Stimulated activated CD4-positive, alpha-beta T cell treated with anti-CD3 and anti-CD28 coated beads, TNF-alpha, amount 100 ng/mL, for 1 hour (primary cell): ENCODE measurements at places on chromosomes 11 and 22.

GRCh38 chr22:37186997-37187522 is 987 bp downstream of the C1QTNF6 start:
- no peak for DNase-seq

GRCh38 chr22:42493393-42493792 is 26.2 kb downstream of the RRP7A start:
- DNase-seq: no peak

- DNase-seq: no peak
Observed at GRCh38 chr11:108654994-108655631, 9.8 kb upstream of the DDX10 start.

DNA sequence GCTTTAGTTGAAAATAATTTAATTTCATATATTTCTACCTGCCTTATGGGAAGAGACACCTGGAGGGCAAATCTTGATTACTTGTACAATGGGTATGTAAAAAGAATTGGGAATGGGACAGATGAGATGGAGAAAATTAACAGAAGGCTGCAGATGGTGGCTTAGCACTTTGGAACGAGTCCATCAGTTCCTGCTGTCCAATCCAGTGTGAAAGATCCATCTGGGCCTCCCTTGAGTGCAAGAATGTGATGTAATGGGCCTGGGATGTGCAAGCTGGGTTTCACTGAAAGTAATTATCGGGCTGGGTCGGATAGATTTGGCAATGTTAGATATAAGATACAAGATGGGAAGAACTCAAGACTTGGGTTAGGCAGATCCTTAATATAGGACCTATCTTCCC is 42.0 kb downstream of the CECR2 start:
- DNase-seq: no peak

DNA sequence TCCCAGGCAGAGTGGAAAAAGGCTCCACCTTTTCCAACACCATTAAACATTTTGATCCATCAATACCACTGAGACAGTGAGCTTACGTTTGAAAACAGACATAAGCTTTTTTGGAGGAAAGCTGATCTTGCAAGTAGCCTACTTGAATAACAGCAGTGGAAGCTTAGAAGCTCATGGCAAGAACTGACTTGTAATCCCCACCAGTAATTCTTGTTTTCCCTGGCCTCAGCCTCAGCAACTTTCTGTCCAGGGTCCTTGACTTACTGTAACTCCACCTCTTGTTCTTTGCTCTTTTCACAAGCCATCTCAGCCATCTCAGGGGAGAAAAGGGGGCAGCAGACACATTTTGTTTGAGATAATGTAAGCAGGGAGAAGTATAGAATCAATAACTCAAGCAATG is 12.3 kb upstream of the MPZL2 start:
- DNase-seq: no peak

DNA sequence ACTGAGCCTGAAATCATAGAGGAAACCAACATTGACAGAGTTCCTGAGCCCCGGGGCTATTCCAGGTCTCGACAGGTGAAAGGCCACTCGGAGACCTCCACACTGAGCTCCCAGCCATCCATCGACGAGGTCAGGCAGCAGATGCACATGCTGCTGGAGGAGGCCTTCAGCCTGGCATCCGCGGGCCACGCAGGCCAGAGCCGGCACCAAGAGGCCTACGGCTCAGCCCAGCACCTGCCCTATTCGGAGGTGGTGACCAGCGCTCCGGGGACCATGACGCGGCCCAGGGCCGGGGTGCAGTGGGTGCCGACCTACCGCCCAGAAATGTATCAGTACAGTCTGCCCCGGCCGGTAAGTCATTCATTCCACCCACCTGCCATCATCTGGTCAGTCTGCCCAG is 54.9 kb downstream of the C11orf91 start:
- no peak for DNase-seq

- DNase-seq: no peak
Observed at GRCh38 chr11:61657566-61658290, 22.5 kb upstream of the DAGLA start.

DNA sequence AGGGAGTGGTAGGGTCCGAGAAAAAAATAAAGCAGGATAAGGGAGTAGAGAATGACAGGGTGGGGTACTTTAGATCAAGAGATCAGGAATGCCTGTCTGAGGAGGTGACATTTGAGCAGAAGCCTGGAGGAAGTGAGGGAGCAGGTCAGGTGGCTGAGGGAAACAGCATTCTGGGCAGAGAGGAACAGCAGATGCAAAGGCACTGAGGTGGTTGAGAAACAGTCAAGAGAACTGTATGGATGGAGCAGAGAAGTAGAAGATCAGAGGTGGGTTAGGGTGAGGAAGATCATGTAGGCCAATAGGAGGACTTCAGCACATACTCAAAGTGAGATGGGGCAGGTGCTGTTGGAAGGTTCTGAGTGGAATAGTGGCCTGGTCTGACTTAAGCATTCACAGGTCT is 8.3 kb downstream of the ARHGEF17 start:
- DNase-seq: no peak

GRCh38 chr11:6433998-6434660 is 6.7 kb downstream of the HPX start:
- no peak for DNase-seq

- DNase-seq: no peak
Observed at GRCh38 chr11:3901249-3902025, 46.0 kb downstream of the STIM1 start.

- DNase-seq: no peak
Observed at GRCh38 chr22:50403701-50404101, 60.6 kb downstream of the PPP6R2 start.

- no peak for DNase-seq
Observed at GRCh38 chr22:26767351-26768155, 110.2 kb downstream of the MIAT start.

- no peak for DNase-seq
Observed at GRCh38 chr22:19930551-19931486, 10.8 kb upstream of the COMT start.

DNA sequence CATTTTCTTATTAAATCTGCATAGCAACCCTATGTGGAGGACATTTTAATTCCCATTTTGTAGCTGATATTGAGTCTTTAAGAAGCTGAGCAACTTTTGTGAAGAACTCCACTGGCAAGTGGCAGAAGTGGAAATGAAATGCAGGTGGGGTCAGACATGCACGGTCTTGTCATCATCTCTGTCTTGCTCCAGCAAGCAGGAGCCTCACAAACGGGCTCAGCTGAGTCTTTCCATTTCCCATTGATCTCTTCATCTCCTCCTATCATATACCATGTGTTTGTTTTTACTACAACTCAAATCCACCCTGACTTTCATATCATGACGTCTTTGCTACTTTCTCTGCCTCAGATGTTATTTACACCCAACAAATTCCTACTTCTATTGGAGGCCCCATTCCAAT is 97.9 kb upstream of the TENM4 start:
- no peak for DNase-seq

GRCh38 chr11:65243797-65244196 is 18.0 kb upstream of the POLA2 start:
- no peak for DNase-seq

- no peak for DNase-seq
Observed at GRCh38 chr11:115100706-115101105, 403.5 kb downstream of the CADM1 start.
